ENCODE measurements at places on chromosomes 1 and 21.

DNA sequence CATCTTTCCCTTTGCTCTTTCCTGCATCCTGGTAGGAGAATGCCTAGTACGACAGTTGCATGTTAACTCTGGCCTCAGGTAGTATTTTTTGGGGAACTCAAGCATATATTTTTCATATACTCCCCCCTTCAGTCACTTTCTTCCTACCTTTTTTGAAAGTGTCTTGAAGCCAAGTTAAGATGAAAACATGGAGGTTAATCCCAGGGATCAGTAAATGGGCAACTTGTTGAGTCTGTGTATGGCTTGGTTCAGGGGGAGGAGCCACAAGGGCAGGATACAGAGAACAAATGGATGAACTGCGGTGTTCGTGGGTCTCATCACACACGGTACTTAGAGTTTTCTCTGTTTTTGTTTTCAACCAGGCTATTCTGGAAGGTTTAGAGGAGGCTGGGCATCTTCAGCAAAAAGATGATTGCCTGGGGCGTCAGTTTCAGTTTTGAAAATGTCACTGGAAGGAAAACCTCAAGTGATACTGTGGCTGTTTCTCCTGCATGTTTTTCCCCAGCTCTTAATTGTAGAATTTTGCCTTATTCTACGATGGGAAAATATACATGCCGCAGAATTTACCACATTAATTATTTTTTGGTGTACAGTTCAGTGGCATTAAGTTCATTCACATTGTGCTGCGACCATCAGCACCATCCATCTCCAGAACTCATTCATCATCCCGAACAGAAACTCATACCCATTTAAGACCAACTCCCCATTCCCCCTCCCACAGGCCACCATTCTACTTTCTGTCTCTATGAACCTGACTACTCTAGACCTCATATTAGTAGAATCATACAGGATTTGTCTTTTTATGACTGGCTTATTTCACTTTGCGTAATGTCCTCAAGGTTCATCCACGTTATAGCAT, 71.5 kb downstream of the MAP10 start:
- DNase-seq: no peak

DNA sequence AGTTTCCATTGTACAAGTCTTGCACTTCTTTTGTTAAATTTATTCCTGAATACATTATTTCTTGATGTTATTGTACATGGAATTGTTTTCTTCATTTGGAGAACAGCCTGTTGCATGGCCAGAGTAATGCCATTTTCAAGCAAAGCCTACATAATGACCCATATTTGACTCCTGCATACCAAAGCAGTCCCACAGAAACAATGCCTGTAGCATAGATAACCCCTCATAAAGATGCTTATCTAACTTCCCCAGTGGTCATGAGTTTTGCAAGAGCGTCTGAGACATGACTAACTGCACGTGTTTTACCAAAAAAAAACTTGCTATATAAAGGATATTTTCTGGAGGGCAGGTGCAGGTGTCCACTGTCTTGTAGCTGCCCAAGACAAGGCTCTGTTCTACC, 30.3 kb upstream of the RLF start:
- DNase-seq: no peak

- DNase-seq: no peak
These were observed 35.7 kb downstream of the PTP4A2 start for GRCh38 chr1:31902510-31902860.

- DNase-seq: no peak
These were observed 2.1 kb upstream of the SELENON start for GRCh38 chr1:25797939-25798338.

- peak; percentile 45 for DNase-seq
These were observed 1.1 kb downstream of the RALGPS2 start for GRCh38 chr1:178726087-178726517.

DNA sequence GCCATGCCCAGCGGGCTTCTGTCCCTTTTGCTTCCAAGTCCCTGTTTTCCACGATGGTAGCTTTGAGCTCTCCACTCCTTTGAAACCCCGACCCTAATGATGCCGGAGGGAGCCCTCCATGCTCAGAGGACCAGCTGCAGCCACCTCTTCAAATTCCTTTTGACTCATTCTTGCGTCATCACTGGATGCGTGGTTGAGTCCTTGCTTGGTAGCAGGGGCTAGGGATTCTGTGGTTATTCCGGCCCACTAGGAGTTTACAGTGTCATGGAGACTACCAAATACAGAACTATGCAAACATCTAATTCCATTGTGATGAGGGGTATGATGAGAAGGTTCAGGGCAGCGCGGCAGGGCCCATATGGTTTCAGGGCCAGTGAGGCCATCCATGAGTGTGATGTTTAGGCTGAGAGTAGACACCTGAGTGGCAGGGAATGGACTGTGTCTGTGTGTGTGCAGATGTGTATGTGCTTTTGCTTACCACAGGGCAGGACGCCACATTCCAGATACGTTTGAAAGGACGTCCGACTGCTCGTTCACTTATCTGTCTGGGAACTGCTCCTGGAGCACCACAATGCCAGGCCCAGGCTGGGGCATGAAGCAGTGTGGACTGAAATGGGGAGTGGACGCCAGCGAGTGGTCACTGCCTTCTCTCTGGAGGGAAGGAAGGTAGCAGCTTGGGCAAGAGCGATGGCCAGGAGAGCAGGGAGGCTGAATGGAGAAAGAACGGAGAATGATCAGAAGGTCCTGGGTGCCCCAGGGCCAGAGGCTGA, 30.4 kb upstream of the ZBTB21 start:
- DNase-seq: no peak

- DNase-seq: no peak
These were observed 262.9 kb downstream of the OMA1 start for GRCh38 chr1:58283388-58284224.

DNA sequence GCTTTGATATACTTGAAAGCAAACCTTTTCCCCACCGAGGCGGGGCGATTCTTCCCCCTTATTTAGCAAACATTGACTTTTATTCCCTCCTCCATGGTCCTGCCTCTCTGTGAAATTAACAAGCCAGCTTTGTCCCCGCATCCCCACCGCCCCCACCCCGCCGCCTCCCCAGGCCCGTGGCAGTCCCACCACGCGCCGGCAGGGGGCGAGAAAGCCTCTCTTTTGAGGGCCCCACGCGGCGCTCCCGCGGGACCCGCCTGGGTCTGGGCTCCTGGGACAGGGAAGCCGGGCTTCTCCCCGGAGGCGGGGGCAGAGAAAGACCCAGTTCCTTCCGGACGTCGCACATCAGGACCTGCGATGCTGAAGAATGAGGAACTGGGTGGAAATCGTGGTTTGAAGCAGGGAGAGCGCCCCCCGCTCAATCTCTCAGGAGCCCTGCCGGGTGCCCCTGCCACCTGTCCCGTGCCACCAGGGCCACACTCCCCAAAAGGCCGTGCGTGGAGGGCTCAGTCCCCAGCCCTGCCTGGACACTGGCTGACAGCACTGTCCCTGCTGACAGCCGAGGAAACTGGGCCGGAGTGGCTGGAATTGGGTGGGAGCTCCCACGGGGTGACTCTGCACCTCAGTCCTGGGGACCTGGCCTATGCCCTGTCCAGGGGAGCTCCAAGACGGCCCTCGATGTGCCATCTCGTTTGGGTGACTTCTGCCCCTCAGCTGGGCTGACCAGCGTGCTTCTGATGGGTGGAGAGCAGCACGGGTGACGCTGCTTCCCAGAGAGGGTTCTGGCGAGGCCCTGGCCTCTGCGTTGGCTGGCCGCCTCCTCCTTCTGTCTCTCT, 8.6 kb upstream of the ACTRT2 start:
- peak; percentile 50 for DNase-seq

- DNase-seq: no peak
These were observed 30.5 kb downstream of the SOX13 start for GRCh38 chr1:204103431-204103741.

Data from T-cell (primary cell).